ENCODE measurements at places on chromosomes 7 and 10.

DNA sequence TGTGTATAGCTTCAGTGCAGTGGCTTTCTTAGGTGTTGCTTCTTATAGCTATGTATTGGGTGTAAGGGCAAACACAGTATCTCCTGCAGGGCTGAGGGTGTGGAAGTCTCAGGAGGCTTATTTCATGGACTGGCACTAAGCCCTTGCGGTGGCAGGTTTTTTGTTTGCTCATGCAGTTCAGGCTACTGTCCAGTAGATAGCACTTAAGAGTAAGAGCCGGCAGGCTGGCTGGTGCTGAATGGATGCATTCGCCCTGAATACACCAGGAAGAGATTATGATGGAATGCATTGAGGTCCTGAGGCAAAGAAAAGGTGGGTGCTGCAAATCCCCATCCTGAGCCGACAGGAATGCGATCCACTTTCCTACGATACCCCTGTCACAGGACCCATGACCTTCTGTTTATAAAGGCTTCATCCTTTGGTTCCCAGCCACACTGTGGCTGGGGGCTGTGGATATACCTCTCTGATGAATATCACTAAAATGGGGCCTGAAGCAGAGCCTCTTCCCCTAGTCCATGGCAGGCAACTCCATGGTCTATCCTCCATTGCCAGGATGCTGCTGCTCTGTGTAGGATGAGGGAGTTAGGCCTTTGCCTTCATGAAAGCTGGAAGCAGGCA is 44.9 kb downstream of the ANXA8 start:
- no peak for DNase-seq

- no peak for DNase-seq
Observed at GRCh38 chr7:2668401-2668800, 19.6 kb upstream of the AMZ1 start.

GRCh38 chr10:120541984-120542383 is 85.0 kb downstream of the PLPP4 start:
- DNase-seq, result no peak

GRCh38 chr7:50056131-50056530 is 36.9 kb downstream of the ZPBP start:
- DNase-seq, result no peak

- no peak for DNase-seq
Observed at GRCh38 chr7:85471307-85471706, 284.5 kb upstream of the SEMA3D start.

DNA sequence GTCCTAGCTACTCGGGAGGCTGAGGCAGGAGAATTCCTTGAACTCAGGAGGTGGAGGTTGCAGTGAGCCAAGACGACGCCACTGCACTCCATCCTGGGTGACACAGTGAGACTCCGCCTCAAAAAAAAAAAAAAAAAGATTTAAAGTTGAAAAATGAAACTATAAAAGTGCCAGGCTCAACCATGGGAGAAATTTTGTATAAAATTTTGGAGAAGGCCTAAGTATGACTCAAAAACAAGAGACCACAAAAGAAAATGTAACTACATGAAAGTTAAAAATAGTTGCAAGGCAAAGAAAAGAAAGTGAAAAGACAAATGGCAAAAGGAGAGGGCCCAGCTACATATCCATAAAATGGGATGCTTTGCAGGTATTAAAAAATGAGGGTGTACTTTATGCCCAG is 104.1 kb downstream of the ARHGAP22 start:
- DNase-seq, result no peak

DNA sequence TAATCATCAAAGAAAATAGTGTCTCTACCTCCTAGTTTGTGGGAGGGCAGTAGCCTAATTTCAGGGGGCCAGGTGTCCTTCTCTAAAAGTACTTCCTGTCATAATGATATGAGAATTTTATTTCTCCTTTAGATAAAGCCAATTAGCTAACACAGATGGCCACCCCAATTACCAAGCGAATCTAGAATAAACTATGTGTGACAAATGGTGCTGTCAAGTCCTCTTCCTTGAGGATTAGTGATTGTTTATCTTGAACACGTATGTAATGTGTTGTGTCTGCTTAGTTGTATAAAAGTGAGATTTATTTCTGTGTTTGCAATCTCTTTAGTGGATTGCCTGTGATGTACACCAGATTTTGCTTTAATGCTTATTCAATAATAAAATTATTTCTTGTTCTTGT is 1120.0 kb downstream of the SORCS1 start:
- DNase-seq, result no peak

DNA sequence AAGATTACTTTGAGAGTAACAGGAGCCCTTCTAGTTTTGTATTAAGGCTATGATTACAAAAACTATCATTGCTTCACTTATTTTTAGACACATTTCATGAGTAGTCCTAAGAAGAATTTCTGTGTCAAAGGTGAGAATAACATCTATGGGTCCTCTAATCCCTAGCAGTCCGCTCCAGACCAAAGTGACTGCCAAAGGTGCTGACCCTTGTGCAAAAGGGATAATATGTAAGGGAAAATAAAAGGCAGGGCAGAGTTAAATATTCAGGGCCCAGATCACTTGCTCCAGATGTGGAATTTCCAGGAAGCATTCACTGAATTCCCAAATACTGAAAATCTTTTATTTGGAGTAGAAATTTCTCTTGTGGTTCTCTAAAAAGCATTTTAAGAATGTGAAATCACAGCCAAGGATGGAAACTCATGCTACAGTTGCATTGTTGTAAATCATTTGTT is 29.3 kb downstream of the RHOBTB1 start:
- DNase-seq, result no peak

DNA sequence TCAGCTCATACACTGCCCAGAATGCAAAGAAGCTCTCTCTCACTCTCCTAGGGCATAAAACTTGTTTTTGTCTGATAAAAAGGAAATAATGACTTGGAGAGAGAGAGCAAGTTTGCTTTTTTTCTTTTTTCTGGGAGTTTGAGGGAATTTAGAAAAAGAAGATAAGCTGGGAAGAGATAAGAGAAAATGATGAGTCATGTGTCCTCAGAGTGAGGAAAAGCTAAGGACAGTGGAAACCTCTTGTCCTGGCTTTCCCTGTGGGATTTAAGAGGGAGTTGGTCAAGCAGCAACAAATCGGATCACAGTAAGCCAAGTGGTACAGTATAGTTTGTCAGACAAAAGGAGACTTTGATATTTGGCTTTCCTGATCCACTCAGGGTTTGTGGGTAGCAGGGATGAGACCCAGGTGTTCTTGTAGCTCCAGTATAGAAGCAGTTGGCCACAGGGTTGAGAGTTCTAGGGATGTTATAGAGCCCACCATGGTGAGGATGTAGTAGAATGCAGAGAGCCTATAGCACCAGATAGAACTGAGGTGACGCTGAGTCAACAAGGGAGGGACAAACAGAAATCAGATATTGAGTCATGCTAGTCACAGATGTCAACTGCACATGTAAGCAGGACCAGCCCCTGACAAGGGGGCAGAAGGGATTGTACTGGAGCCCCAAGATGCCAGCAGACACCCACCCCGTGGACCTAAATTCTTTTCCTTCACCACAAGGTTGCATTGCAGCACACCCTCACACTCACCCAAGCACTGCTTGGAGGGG is 219.3 kb upstream of the TAC1 start:
- DNase-seq, result no peak

DNA sequence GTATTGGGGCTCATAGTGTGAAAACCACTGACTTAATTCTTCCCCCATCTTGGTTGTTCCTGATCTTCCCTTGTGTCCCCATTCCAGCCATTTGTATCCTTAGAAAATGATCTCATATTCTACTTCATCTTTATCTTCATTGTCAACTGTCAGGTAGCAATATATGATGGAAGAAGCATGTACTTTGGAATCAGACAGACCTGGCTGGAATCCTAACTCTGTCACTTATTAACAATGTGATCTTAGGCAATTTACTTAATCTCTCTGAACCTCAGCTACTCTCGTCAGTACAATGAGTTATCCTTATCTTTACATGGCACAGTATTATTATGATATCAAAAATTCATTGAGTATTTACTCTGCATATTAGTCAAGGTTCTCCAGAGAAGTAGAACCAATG is 10.1 kb downstream of the CFTR start:
- DNase-seq, result no peak

GRCh38 chr7:25395976-25396375 is 167.7 kb upstream of the NPVF start:
- DNase-seq, result no peak

GRCh38 chr7:27459021-27459730 is 203.5 kb downstream of the HIBADH start:
- DNase-seq, result no peak

- DNase-seq, result no peak
Observed at GRCh38 chr10:122461729-122462532, 578 bp downstream of the HTRA1 start.

DNA sequence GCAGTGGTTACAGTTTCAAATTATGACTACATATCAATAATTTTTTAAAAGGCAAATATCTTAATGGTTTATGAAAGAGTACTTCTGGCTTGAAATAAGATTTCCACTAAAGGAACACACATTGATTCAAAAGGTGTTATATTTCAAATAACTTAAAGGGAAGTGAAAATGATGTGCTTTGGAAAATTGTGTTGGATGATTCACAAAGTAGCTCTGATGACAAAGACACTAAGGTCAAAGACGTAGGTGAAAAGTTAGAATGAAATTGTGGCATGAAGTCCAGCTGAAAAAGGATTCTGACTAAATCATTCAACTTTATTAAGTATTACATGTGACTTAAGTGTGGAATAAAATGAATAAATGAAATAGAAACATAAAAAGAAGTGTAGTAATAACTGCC is 20.8 kb upstream of the OR2A5 start:
- DNase-seq, result no peak

- DNase-seq, result no peak
Observed at GRCh38 chr7:130821864-130822263, 87.9 kb upstream of the KLF14 start.

- no peak for DNase-seq
Observed at GRCh38 chr7:1101563-1102431, 13.9 kb downstream of the GPER1 start.

GRCh38 chr10:95537542-95537927 is 23.6 kb downstream of the SORBS1 start:
- DNase-seq, result no peak

DNA sequence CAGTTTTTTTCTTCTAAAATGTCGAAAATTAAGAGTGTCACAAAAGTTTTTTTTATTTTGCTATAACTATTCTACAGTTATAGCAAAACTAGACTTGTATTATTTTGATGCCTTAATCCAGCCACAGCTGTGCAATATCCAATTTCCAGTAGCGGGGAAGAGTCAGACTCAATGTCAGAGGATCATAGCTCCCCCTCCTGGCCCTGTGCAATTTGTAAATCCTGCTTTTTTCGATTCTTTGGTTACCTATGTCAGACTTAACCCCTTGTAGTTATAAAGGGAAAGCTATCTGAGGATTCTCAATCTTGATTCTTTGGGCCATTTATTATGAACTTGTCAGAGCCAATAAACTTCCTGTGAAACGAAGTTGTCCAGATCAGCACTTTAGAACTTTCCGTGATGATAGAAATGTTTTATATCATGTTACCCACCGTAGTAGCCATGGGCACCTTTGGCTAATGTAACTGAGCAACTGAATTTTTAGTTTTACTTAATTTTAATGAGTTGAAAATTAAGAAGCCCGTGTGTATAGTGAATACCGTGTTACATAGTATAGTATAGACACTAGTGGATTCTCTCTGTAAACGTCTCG is 87.7 kb upstream of the PRKCQ start:
- no peak for DNase-seq

GRCh38 chr10:100729862-100730724 is 15.3 kb upstream of the PAX2 start:
- DNase-seq, result no peak

GRCh38 chr10:30531751-30532530 is 97.6 kb downstream of the LYZL2 start:
- DNase-seq, result no peak

DNA sequence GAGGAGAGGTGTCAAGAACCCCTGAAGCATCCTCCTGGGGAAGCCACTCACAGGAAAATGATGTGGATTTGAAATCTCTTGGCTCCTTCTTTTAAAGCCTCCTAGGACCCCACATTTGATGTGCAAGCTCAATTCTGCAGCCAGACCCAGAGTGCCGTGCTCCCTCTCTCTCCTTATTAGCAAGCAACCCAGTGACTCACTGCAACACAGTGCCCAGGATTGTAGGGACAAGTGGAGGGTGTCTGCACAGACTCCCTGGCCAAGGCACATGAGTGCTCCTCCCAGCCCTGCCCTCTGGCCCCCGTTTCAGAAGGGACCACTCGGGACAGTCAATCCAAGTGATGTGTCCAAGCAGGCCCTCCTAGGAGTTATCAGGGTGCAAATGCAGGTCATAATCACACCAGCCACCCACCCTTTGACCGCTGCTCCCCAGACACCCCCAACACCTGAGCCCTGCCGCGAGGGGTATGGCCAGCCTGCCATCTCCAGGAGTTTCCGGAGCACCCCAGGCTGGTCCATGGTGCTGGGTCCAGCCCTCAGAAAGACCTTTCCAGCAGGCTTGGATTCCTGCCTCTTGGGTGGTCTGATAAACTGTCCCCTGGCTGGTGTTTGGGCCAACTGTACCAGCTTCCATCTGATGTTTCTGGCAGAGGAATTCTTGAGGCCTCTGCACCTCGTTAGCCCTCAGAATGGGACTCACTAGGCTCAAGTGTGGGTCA is 54.5 kb upstream of the CXCL12 start:
- no peak for DNase-seq

- no peak for DNase-seq
Observed at GRCh38 chr10:89741126-89741762, 39.9 kb downstream of the KIF20B start.

DNA sequence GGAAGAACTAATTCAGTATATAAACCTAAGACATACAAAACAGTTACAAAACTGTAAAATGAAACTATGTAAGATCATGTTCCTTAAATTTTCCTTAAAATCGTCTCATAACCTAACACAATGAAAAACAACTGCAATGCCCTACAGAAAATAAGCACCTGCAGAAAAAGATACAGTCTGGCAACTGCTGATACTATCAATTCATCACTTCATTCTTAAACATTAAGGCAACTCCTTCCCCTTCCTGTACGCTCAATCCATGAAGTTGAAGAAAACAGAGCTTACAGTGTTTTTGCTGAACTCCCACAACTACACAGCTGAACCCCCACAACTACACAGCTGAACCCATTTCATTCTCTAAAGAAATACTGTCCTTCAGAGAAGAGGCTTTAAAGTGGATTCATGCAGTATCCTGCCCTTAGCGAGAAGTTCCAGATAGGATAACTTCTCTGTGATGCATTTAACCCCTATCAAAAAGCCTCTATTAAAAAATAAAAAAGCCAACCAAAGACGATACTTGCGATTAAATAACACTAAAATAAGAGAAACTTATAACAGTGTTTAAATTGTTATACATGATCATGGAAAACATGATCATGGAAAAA is 50.0 kb downstream of the JMJD1C start:
- no peak for DNase-seq

DNA sequence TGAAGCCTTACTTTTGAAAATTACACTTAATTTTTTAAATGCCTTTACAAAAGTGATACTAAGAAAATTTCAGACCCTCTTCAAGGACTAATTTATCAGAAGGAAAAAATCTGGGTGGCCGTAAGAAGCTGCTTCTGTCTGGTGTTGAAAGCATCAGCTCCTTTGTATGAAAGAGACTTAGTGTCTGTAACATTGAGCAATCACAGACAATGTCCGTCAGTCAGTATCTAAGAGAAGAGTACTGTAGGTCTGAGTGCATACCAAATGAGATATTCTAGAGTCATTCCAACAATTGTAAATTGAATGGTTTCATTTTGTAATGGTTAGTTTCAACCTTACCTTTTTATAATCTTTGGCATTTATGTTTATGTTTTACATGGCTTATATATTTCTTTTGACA is 11.1 kb upstream of the MDFIC start:
- DNase-seq, result no peak
